IPS DF 19.7 (cell line): ENCODE measurements at places on chromosomes 12 and 14.

DNA sequence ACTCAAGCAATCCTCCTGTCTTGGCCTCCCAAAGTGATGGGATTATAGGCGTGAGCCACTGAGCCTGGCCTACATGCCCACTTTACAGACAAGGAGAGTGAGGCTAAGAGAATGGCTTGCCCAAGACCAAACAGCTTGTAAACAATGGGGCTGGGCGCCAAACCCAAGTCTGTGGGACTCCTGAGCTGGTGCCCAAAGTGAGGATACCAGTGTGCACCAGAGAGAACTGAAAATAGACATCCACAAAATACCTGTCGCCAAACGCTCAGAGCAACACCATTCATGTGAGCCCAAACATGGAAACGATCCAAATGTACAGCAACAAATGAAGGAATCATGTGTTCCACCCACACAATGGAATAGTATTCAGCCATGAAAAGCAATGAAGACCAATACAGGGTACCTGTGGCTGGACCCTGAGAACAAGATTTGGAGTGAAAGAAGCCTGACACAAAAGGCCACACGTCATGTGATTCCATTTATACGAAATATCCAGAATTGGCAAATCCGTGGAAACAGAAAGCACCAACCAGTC, 38.2 kb downstream of the CCNK start:
- no peak for DNase-seq

DNA sequence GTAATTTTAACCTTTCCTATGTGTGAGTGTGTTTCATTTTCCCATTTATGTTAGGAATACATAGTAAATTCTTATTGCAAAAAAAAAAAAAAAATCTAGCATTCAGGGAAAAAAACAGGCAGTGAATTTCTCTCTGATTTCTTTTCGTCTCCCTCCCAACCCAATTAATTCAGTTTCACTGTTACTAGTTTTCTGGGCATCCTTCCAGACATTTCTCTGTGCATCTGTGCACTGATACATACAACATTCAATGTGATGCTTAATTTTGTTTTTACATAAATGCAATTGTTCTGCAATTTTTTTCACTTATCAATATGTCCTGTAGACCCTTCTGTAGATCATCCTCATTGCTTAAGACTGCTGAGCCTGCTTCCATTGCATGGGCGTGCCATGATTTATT, 694.3 kb upstream of the TBX3 start:
- DNase-seq = no peak

DNA sequence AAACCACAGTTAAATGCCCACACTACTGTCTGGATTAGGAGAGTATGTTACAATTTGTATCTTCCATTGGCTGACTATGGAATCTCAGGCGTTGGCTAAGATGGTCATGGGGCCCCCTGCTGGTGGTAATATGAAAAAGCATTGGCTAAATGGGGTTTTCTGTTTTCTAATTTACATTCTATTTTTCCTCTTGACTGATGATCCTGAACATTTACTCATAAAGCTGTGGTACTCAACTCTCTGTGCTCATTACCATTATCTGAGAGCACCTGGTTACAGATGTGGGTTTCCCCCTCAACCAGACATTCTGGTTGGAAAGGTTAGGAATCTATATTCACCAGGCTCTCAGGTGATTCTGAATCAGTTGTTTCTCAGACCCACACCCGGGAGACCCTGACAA, 64.8 kb downstream of the WSCD2 start:
- no peak for DNase-seq

- DNase-seq = no peak
These were observed 31.6 kb upstream of the AMIGO2 start for GRCh38 chr12:47111392-47111778.

- DNase-seq = no peak
These were observed at the start of gene SERPINA9 for GRCh38 chr14:94476023-94476422. TSS of gene SERPINA9 (minus strand) at chr14:94476197. CDS start at chr14:94469840, 6,357 bp downstream.

GRCh38 chr14:77565289-77565993, 51.0 kb downstream of the SPTLC2 start:
- DNase-seq = no peak

GRCh38 chr14:41950428-41951151, 343.9 kb downstream of the LRFN5 start:
- no peak for DNase-seq

DNA sequence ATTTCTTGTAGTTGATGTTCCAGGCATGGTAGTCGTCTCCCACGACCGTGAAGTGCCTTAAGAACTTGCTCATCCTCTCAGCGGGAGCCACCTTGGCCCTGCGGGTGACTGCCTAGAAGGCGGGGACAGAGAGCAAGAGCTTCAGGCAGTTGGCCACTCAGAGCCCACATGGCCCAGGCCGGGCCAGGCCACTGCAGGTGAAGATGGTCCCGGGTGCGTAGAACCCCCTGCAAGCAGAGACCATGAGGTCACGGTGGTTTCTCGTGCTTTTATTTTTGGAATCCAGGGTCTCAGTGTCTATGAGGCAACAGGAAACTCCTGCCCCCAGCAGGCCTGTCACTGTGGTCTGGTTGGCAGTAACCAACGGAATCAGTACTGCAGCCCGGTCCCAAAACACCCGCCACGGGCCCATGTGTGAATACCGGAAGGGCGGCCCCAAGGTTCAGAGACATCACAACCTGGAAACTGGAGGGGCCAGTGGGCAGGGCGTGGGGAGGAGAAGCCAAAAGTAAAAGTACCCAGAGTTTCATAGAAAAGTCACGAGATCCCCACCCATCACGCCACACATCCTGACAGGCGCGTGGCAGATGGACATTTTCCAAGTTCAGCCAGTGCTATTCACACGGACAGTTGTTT, 27.5 kb downstream of the HVCN1 start:
- DNase-seq = no peak

GRCh38 chr14:50667684-50667995, 466 bp downstream of the SAV1 start:
- DNase-seq = no peak

DNA sequence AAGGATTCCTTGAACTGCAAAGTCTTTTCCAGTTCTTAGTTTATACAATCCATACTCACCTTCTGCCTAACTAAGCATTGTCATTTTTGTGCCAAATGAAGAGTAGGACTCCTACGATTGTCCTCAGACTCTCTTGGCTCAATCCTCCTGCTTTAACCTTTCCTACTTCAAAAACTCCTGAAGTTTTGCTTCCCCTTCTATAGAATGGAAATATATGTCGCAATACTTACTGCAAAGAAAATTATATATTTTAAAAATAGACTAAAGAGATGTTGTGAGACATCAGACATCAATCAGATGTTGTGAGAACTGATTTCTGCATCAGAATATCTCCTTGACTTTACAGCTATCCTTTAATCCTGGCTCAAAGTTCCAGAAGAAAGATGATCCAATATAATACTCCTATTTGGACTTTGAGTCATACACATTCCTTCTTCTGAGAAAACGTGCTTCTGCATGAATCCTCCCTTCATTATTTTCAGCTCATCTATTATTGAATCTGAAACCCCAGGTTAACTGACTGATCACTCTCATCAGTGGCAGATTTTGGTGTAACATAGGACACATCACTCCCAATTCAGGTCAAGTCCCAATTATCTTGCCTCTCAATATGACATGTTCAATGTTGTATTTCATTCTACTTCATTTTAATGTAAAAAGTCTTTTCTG, 48.8 kb downstream of the A2M start:
- no peak for DNase-seq

- no peak for DNase-seq
These were observed 76.0 kb downstream of the PRIMA1 start for GRCh38 chr14:93712079-93712837.

DNA sequence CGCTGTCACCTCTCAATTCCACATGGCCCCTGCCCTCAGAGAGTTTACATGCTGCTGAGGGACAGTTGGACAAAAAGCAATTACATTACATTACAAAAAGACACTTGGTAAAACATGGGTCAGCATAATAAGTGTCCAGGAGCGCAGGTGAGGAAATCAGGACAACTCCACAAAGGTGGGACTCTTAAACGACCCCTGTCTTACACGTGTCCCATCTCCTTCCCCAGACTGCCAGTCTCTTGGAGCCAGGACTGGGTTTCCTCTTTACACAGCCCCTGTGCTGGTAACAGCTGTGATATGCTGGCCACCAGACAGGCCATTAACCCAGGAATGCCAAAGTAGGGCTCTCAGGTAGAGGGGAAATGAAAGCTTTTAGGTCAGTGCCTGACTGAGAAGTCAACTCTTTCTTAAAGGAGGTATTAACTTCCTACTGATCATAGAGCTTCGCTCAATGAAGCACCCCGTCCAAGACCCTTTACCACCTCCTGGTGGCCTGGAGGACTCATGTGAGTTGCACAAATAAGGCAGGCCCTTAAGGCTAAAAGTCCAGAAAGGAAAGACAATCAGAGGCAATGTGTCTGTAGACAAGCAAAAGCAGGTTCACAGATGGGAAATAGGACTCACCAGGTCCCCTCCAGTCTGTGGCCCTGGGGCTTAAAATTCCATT, 55.5 kb downstream of the ANO2 start:
- DNase-seq = no peak

GRCh38 chr12:48092611-48093010, 13.3 kb downstream of the SENP1 start:
- no peak for DNase-seq

GRCh38 chr12:48005001-48005749, 899 bp upstream of the COL2A1 start:
- DNase-seq = no peak

GRCh38 chr12:21773263-21773741, 1.2 kb downstream of the KCNJ8 start:
- peak; percentile 64 for DNase-seq

GRCh38 chr12:82438356-82438755, 80.0 kb downstream of the METTL25 start:
- DNase-seq = no peak

DNA sequence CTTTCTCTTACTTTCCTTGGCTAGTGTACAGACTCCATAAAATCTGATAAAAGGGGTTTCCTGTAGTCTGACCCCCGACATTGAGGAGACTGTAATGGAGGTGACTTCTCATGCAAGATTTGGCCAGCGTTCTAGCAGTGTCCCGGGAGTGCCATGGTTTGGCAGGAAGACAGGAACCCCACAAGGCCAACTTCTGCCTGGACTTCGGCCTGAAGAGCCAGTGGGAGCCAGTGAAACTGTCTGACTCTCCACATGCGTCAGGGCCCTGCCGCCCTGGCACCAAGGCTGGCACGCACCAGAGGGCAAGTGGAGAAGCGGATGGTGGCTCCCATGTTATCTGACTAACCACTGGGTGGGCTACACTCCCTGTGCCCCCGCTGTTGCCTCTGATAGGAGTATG, 70.5 kb downstream of the TMEM260 start:
- no peak for DNase-seq

DNA sequence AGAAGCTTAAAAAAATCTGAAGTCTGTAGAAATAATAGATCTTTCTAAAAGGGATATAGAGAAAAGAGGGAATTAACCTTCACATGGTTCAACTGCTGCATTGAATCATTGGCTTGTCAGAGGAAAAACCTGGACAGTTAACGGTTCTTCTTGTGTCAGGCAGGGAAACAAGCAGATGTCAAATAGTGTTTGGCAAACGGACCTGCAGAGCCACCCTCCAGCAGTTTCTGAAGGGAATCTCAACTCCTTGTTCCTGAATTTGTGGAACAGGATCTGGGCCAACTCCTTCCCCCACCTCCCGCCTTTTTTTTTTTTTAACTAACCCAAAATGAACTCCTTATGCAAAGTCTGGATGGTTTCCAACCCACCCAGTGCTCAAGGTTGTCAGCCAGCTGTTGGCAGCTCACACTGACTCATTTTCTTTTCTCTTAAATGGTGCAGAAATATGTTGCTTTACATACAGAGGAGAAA, 187.3 kb downstream of the CAND1 start:
- DNase-seq = no peak

GRCh38 chr12:47249082-47249481, 169.3 kb upstream of the AMIGO2 start:
- DNase-seq = no peak

- no peak for DNase-seq
These were observed 78.6 kb upstream of the IFNG-AS1 start for GRCh38 chr12:67910360-67911274.

- DNase-seq = no peak
These were observed 11.6 kb downstream of the RASSF8 start for GRCh38 chr12:25970082-25970481.

DNA sequence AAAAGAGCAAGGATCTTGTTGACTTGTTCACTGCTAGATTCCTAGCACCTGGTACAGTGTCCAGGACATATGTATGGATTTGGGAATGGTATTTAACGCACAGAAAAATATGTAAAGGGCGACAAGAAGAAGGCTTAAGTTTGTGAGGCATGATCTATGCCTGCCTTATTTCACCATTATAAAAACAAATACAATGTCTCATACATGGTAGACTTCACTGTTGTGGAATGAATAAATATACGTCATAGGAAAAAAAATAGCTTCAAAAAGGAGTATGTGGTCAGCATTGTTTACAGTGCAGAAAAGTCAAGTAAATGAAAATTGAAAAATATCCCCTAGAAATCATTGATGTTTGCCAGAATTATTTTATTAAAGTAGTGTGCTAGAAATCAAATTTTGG, 30.0 kb downstream of the HCFC2 start:
- no peak for DNase-seq

GRCh38 chr12:15131431-15131830, 89.8 kb downstream of the RERG start:
- DNase-seq = no peak

DNA sequence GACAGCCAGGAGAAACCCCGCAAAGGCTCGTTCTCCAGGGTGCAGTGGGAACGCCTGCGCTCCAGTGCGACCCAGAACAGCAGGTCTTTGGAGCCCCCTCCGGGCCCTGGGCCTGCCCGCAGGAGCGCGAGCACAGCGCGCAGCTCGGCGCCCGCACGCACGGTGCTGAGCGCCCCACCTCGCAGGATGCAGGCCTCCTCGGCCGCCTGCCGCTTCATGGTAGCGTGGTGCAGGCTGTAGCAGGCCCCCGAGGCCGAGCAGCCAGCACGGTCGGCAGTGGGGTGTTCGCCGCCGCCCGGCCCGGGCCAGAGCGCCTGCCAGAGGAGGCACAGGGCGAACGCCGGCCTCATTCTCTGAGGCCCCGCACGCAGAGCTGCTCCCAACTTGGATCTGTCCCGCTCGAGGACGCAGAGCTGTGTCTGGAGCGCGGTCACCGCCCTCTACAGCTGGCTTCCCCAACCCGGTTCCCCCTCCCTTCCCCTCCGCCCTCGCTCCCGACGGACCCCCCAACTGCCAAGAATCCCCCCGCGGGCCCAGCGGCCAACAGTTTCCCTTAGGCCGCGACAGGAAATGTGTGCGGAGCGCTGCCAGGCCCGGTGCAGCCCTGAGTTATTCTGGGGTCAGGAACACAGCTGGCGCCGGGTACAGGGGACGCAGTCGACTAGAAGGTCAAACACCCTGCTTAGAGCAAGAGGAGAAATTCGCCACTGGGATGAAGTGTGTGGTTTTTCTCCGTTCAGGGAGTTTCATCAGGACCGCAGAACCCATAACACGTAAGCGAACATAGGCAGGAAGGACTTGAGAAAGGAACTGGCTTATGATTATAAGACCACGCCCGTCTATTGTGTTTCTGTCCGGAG, at the start of gene CLEC14A:
Gene CLEC14A, minus strand, starts transcription at position 421 of the 860 bp plus-strand sequence. Its CDS starts 71 bp downstream, at position 350.
- DNase-seq = no peak

GRCh38 chr14:81198651-81199050, 22.1 kb downstream of the GTF2A1 start:
- DNase-seq = no peak

- DNase-seq = no peak
These were observed 699 bp downstream of the KTN1 start for GRCh38 chr14:55580470-55581341.
